Activated CD4-positive, CD25-positive, alpha-beta regulatory T cell (primary cell): ENCODE measurements at places on chromosomes 13 and 19.

DNA sequence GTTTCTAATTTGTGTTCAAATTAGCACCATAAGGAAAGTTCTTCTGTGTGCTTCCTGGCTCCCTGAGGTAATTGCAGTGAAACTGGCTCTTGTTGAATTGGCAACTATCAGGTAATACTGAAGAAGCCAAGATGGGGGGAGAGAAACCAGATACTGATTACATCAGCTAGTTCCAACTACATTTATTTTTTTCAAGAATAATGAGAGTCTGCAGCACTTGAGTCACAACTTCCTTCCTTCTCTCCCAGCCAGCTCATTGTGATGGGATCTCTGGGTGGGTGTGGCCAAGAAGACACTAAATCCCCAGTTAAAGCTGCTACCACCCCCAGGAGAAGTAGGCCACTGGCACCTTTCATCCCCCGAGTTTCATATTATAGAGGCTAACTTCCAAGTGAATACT, 100.7 kb upstream of the RXFP2 start:
- no peak for DNase-seq

GRCh38 chr13:25675060-25675459, 303.3 kb downstream of the ATP8A2 start:
- DNase-seq = no peak

DNA sequence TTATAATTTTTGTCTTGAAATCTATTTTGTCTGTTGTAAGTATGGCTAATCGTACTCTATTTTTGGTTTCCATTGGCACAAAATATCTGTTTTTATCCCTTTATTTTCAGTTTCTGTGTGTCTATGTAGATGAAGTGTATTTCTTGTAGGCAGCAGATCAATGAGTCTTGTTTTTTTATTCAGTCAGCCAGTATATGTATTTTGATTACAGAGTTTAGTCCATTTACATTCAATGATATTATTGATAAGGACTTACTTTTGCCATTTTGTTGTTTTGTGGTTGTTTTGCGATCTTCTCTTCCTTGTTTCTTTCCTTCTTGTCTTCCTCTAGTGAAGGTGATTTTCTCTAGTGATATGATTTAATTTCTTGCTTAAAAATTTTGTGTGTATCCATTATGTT, 336.3 kb upstream of the SPRY2 start:
- DNase-seq = no peak

GRCh38 chr13:113166681-113167080, 8.2 kb downstream of the PROZ start:
- DNase-seq = no peak

DNA sequence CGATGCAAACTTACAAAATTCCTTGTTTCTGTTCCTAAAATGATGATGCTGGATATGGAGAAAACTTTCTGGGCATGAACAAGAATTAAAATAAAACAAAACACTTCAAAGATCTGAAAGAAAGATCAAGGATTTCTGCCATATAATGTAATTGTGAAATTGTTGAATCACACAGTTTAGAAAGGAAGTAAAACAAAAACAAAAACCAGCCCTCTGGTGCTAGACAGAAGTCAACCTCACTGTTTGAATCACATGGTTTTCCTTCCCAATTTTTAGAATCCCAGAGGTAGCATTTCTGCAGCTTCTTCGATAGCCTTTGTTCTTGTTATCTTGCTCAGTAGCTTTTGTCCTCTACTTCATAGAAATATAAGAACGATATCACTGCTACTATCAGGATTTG, 118.2 kb upstream of the ARGLU1 start:
- no peak for DNase-seq

- DNase-seq = peak; percentile 59
Measured at GRCh38 chr13:49976314-49977258, 20.3 kb upstream of the TRIM13 start.

GRCh38 chr19:8028951-8029491, 23.5 kb upstream of the CCL25 start:
- DNase-seq = no peak

GRCh38 chr13:75102001-75102716, 379.8 kb downstream of the TBC1D4 start:
- no peak for DNase-seq

GRCh38 chr19:17329366-17330261, 5.0 kb downstream of the ANO8 start:
- no peak for DNase-seq

- peak; percentile 1 for DNase-seq
Measured at GRCh38 chr13:102597029-102597961, 509 bp downstream of the TPP2 start.

DNA sequence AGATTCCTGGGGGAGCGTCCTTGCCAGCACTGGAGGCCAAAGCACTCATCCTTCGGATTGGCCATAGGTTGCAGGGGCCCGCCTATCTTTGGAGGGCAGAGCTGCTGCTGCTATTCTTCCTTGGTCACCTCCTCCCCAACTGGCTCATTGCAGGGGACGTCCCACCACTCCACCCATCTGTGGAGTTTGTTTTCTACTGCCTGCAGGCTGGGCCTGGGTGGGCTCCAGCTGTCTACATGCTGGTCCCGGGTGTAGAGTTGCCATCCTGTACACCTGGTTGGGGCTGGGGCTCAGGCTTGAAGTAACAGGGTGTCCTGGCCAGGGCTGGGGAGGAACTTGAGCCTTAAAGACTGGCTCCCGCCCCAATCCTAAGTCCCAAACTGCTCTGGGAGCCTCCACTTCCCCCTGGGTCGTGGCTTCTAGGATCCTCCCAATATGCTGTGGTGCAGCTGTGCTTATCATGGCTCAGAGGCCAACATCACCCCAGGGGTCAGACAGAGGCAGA, 2.1 kb downstream of the RNF225 start:
- no peak for DNase-seq

DNA sequence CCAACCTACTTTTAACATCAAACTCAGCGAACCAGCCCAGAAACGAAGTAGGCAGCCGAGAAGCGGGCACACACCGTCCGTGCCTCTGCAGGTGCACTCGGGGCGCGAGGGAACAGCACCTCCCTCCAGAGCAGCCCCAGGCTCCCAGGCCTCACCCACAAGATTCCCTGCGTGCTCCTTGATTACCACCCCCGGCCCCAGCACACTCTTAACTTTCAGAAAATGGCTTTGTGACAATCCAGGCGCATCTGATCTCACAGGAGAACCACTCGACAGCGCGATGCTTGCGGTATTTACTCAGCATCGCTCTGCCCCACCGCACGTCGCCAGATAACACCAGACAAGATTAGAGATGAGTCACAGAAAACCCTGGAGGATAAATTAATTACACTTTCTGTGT, 134.9 kb upstream of the SPACA7 start:
- no peak for DNase-seq

DNA sequence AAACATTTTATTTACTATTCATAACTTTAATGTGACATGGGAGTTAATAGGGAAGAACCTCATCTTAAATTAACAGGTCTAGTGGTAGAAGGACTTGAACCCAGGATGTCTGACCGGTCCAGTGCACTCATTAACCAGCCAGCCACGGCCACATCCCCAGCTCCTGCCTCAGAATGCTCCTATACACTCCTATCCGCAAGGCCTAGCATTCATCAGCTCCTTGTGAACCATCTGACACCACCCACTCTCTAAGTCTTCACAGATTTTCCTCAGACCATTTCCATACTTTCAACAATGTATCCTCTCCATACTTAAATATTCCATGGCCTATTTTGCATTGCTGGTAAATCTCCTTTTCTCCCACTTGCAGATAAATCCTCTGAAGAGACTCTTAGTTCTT, 98.3 kb downstream of the KLF12 start:
- DNase-seq = no peak

DNA sequence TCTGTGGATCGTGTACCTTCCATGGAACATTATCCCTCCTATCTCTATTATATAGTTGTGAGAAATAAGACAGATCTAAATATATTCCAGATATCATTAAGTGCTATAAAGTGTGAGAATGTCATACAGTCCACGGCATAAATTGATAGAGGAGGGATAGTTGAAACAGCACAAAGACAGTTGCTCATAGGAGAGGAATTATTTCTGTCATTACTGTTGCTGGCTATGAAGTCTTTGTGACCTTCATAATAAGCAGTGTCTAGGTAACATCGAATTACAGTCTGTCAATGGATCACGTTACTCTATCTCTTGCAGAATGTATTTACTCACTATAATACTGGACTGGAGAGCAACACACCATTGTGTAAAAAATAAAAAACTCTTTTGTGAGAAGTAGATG, 671.5 kb upstream of the PCDH20 start:
- no peak for DNase-seq

DNA sequence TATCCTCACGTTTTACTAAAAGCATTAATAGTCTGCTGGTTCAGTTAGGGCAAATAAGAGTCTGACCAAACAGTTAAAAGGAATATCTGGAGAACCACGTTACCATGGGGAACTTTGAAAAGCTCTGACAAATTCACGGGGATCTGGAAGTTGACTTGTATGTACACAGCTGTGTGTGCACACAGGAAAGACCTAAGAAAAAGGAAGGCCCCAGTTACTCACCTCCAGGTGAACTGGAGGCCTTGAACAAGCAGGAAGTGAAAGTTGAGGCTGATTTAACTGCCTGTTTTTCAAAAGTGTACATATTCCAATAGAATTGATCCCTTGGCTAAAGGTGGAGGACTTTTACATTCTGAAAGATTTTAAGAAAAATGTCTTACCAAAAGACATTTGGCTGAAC, 1891.6 kb upstream of the PCDH20 start:
- DNase-seq = no peak

DNA sequence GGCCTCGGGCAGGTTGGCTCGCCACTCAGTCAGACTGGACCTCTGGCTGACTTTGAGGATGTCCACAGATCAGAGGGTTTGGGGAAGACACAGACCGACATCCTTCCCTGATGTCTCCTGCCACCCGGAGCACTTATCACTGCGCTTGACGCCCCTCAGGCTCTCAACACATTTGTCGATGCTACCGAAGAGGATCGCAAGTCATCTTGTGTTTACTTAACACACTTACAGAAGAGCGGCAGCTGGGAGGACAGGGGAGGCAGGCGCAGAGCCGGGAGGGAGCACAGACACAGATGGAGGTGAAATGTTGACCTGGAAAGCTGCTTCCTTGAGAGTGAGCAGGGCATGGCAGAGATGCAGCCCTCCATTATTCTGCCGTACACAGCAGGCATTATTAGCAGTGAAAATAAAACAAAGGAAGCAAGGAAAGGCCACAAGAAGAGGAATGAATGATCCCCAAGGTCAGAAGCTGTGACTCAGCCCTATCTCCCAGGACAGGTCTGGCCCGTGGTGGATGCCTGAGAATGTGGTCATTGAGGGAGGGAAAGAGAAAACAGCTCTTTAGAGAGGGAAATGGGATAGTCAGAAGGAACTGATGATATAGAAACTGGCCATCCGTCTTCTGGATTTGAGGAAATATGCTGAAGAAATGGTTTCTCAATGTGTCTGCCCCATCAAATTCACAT, 549.5 kb upstream of the ARGLU1 start:
- DNase-seq = no peak

GRCh38 chr13:111879719-111880118, 187.2 kb upstream of the SOX1 start:
- DNase-seq = no peak

DNA sequence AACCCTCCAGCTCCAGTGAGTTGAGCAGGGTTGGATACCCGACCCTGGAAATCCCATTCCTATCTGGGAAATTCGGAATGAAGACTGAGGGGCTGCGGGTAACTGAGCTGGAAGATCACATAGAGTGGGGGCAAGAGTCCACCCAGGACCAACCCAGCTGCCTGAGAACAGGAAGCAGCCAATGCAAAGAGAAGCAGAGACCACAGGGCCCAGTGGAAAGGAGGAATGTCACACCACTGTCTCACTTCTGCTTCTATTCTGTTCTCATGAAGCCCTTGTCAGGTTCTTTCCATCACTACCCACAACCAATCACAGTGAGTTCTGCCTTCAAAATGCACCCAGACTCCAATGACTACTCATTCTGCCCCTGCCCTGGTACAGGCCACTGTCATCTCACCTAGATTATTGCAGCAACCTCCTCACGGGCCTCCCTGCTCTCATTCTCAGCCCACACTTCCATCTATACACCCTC, 15.3 kb downstream of the DYRK1B start:
- no peak for DNase-seq

GRCh38 chr19:49499030-49499670, 2.9 kb downstream of the RPS11 start:
- DNase-seq = no peak

GRCh38 chr13:70235565-70235964, 127.3 kb upstream of the KLHL1 start:
- DNase-seq = no peak
